Osteocyte (in vitro differentiated cells): ENCODE measurements at places on chromosomes 1 and 21. TPM values are rescaled to one million over a fixed set of nuclear protein-coding genes. Genes with fewer than 3 reads are reported as not detected.
A peak's percentile ranks its signal among the peaks of the same experiment; 100 is the strongest.

S100A5 gene
- 1.0 TPM in 1 of 2 replicates, not detected in the other for total RNA-seq

KCNT2 gene
- 26.2 TPM in 2 replicates for total RNA-seq

L1TD1 gene
- not detected in 2 replicates for total RNA-seq

KRTAP19-3 gene
- not detected in 2 replicates for total RNA-seq

C1orf87 gene
- 0.94 and 1.0 TPM in 2 replicates for total RNA-seq

WNT9A gene
- 4.8 and 4.9 TPM in 2 replicates for total RNA-seq

- DNase-seq: no peak
Observed at GRCh38 chr21:15966231-15966630, 236.4 kb downstream of the USP25 start.

- no peak for DNase-seq
Observed at GRCh38 chr1:24732186-24732885, 12.9 kb upstream of the CLIC4 start.

DNA sequence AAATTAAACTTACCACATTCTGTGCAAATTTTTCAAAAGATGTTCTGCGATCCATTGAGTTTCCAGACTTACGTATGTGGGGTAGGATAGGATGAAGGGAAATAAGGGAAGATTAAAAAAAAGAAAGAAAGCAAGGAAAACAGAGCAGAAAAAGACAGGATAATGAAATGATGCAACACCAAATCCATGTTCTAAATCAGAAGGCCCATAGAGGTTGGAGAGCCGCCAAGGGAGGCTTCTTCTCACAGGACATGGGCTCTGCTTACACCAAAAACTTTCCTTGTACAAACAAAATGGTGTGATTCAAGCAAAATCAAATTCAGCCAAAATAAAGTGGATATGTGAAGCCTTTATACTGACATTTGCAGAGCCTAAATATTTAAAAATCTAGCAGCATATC is 189.5 kb upstream of the GREM2 start:
- DNase-seq: no peak

DNA sequence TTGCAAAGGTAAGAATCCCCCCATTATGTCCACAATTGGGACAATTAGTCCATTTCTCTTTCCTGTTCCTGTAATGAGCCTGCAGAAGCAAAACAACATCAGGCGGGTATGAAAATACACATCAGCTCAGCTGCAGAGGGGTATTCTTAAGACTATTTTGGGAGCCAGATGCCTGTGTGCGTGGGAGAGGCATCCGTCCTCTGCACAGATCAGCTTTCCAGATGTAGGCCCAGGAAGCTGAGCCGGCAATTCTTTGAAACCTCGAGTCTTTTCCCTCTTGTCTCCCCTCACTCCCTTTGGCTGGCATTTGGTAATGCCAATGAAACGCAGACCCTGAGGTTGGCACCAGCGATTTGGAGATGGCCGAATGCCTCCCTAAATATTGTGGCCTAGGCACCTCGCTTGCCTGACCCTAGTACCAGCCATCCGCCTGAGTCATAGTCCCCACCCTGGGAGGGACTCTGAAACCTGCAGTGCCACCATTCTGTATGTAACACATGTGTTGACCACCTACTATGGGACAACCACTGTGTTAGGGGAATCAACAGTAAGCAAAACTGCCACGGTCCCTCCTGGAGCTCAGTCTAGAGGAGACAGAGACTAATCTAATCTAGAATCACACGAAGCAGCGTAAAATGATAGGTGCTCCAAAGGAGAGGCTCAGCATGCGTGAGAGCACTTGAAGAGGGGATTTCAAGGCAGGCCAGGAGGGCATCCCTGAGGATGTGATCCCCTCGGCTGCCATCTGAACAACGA is 603.0 kb downstream of the MATN1 start:
- no peak for DNase-seq

DNA sequence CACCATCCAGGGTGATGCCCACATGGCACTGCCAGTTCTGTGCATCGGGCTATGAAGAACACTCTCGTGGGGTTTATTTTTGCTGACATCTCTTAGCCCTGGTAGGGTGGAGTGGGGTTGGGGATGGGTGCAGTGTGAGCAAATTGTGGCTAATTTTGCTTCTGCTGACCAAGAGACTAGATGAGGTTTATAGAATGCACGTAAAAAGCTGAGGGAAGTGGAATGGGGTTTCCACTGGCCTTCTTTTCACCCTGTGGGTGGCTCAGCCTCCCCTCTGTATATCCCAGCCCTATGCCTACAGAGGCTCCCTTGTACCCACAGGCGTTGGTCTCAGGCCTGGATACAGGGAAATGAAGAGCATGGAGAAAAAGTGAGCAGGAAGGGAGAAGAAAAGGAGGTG is 44.1 kb upstream of the RAB4A start:
- DNase-seq: no peak

GRCh38 chr1:39842836-39843235 is 40.5 kb downstream of the TRIT1 start:
- no peak for DNase-seq

DNA sequence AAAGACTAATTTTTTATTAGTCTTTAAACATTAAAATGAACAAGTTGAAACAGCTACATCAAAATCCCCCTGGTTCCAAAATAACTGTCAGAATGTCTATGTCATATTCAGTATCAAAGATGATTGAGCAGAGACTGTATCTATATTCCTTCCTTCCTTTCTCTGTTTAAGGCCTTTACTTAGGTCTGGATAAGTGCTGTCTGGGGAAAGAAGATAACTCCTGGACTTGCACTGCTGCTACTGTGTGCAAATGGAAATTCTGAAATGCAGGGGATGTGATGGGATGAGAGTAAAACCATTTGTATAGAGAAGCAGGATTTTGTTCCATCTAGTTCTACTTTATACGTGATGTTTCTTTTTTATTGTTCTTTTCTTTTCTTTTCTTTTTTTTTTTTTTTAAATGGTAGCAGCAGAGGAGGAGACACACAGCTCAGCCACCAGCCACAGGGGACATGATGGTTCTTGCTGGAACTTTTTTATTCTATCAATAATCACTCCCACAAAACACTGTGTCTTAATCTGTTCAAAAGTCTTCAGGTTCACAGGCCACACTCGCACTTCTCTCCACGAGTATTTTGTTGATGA is 33.6 kb upstream of the FOXE3 start:
- DNase-seq: no peak

GRCh38 chr1:18805150-18805879 is 54.1 kb downstream of the TAS1R2 start:
- DNase-seq: no peak

GRCh38 chr21:22609802-22610201 is 1611.6 kb downstream of the NCAM2 start:
- DNase-seq: no peak

DNA sequence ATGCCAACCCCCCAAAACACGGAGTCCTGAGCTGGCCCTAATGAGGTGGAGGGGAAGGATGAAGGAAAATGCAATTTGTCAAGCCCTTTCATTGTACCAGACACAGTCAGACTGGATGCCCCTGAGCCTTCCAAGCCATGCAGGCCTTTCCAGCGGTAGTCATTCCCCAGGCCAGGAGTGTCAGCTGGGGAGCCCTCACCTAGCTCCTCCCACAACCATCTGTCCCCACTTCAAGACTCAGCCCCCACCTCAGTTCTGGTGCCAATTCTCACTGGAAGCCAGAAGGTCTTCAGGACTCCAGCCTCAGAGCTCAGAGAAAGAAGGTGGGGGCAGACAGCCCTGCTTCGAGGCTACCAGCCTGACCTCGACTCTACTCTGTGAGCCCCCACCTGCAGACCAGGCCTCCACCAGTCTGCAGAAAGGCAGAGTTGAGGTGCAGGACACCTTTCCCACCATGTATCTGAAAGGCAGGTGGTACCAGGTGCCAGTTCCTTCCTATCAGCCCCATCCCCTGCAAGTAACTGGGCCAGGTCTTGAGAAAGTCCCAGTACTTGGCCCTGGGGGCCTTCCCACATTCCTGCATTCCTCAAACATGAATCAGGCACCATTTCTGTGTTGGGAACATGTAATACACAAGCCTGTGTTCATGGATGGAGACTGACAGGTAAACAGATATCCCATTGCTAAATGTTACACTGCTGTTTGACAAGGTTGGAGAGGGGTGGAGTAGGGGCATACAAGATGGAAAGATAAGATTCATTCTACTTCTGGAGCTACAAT is 180.6 kb upstream of the EDN2 start:
- DNase-seq: no peak

GRCh38 chr1:208809876-208810275 is 565.7 kb upstream of the PLXNA2 start:
- DNase-seq: no peak

DNA sequence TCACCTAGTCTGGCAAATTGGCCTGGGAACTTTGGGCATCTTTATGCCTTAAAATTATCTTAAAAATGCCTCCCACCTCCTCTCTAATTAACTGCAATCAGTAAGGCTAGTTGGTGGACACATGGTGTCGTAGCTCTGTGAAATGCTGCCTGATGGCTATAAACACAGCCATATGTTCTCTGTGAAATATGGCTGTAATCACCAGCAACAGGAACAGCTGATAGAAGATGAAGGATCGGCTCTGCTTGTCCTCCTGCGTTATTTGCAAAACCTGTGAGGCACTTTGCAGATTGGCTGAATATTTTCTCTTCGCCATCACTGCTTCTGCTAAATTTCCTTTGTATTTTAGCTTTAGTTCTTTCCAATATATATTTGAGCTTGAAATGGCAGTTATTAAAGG is 419.6 kb downstream of the RWDD3 start:
- no peak for DNase-seq

GRCh38 chr1:1198423-1199140 is 7.8 kb downstream of the TNFRSF18 start:
- DNase-seq: no peak

GRCh38 chr1:9345471-9345870 is 52.8 kb downstream of the SPSB1 start:
- no peak for DNase-seq

GRCh38 chr1:168728473-168729404 is at the start of gene DPT:
TSS of gene DPT (minus strand) at chr1:168729206. CDS start at chr1:168729174, 32 bp downstream.
- DNase-seq: no peak

DNA sequence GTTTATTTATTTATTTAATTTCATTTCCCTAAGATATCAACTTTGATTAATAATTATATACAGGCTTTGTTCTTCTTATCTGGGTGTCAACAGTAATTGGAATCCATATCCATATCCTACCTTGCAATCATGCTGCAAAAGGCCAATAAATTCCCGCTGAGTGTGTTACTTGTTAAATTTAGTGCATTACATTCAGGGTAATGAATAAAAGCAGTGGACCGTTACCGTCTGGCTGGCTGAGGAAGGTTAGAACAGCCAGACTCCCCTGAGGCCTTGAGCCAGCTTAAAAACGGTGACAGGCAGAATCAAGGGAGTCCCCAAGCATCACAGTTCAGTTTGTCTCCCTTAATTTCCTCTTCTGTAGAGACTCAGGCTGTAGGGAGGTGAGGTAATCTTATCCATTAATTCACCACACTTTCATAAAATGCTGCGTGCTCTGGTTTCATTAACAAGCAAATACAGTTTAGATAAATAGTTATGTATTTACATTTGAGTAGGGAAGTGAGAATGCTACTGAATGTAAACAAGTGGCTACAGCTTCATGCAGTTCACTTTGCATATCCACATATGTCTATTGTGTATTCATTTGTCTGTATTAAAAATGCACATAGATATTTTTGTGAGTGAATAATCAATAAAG is 888.2 kb upstream of the CXADR start:
- no peak for DNase-seq

DNA sequence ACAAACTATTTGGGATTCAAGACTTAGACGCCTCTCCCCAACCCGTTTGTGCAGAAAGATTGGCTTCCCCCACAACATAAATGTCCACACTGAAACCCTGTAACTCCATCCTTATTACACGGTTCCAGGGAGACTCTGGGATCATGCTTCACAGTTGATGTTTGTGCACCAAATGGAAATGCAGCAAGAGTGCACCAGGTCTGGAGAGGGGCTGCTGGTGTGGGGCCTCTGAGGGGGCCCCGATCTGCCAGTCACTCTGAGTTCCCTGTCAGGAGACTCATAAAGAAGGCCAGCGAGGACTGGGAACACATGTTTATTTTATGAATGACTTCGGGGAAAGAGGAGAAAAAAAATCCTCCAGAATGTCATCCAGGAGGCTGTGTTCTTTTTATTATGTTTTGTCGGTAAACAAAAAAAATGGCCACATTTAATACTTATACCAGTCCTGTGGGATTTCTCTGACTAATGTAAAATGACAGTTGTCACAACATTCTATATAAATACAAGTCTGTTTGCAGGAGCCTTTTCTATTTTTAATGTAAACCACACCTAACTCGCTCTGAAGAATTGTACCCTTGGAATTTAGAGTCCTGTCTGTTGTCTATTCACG is 439.1 kb upstream of the VAMP3 start:
- peak; percentile 70 for DNase-seq

GRCh38 chr1:217896490-217896889 is 265.3 kb downstream of the SPATA17 start:
- no peak for DNase-seq
